ENCODE measurements at places on chromosomes 3 and 15.
A peak's percentile ranks its signal among the peaks of the same experiment; 100 is the strongest.

DNA sequence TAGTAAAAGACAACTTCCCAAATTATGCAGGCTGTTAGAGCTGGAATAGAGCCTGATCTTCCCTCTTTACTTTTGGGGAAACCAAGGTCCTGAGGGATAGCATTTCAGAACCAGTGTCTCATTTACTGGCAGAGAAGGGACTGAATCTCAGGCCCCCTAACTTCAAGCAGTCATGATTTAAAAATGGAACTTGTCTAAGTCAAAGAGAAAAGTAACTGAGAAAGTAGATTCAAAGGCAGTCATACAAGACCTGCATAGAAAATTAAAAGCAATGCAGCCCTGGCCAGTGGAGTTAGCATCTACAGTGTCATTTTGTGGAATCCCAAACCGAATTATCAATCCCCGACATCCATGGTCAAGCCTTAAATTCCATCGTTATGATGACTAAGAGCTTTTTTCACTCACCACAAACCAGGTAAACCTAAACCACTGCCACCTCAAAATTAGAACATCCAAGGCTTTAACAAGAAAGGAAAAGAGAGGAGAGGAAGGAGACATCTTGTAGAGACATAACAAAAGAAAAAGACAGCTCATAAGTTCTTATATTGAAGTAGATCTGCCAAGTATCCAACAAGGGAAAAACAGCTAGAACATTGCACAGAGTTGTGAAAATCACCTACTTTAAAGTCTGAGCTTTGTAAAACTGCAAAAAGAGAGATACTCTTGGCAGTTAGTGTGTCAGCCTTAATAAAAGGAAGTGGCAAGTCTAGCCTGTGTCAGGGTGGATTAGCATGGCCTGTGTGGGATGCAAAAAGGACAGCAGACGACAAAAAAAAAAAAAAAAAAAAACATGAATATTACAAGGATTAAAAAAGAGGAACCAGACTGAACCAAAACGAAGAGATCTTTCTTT, 54.1 kb upstream of the CCR2 start:
- no peak for DNase-seq

GRCh38 chr15:33975022-33975565, 6.8 kb downstream of the CHRM5 start:
- DNase-seq, result no peak

DNA sequence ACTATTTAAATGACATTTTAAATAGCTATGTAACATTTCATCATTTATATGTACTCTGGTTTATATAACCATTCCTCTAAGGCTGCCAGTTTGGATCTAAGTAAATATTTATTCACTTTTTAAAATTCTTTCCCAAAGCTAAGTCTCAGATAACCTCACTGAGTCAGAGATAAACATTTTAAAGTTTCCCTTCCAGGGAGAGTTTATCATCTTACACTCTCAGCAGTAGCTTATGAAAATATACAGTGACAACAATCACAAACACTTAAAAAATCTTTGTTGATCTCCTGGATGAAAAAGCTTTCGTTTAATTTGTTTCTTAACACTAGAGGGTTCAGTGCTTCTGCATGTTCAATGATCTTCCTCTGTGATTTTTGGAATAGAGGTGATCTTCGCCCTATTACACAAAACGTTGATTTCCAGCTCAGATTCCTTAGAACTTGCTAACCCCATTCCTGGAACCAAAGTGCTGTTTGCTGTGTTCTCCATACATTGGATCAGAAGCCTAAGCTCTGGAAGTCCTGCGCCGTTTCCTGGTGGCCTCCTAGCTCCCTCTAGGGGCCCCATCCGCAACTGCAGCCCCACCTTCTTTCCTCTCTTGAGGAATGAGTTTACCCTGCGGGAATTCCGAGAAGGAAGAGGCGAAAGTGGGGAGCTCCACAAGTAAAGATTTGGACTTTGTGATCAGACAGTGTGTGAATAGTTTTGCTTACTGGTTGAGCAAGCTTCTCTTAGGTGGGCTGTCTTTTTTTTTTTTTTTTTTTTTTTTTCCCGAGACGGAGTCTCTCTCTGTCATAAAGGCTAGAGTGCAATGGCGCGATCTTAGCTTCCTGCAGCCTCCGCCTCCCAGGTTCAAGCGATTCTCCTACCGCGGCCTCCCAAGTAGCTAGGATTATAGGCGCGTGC, 29.3 kb upstream of the SACM1L start:
- DNase-seq, result no peak

GRCh38 chr3:38722781-38723568, 73.5 kb upstream of the SCN5A start:
- no peak for DNase-seq

GRCh38 chr3:53079147-53079546, 33.3 kb upstream of the SFMBT1 start:
- no peak for DNase-seq

- DNase-seq, result peak; percentile 47
Observed at GRCh38 chr3:113560831-113561623, 28.7 kb downstream of the SIDT1 start.

GRCh38 chr3:83655083-83655482, 1303.7 kb upstream of the CADM2 start:
- DNase-seq, result no peak

DNA sequence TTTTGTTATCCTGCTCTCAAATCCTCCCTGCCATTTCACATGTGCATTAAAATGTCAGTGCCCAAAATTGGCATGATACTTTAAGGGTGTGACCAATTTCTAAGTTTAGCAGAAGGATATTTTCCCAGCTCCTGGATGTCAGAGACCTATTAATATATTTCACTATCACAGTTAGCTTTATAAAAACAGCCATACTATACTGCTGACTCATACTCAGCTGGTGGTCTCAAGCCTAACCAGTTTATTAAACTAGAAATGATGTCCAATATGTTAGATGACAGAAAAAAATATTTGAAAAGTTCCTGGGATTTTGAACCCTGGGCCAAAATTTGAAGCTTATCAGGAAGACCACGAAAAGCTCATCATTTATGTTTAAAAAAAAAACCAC, 60.9 kb upstream of the ZNF280D start:
- DNase-seq, result no peak

DNA sequence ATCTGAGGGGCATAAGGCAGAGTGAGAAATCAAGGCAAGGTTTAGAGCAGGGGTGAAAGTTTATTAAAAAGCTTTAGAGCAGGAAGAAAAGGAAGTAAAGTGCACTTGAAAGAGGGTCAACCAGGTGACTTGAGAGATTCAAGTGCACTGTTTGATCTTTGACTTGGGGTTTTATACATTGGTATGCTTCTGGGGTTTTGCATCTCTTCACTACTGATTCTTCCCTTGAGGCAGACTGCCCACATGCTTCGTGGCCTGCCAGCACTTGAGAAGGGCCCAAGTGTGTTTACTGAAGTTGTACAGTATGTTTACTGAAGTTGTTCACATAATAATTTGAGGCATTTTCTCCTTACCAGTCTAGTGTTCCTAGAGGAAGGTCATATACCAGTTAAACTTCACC, 367.0 kb upstream of the UBE2E2 start:
- DNase-seq, result no peak

DNA sequence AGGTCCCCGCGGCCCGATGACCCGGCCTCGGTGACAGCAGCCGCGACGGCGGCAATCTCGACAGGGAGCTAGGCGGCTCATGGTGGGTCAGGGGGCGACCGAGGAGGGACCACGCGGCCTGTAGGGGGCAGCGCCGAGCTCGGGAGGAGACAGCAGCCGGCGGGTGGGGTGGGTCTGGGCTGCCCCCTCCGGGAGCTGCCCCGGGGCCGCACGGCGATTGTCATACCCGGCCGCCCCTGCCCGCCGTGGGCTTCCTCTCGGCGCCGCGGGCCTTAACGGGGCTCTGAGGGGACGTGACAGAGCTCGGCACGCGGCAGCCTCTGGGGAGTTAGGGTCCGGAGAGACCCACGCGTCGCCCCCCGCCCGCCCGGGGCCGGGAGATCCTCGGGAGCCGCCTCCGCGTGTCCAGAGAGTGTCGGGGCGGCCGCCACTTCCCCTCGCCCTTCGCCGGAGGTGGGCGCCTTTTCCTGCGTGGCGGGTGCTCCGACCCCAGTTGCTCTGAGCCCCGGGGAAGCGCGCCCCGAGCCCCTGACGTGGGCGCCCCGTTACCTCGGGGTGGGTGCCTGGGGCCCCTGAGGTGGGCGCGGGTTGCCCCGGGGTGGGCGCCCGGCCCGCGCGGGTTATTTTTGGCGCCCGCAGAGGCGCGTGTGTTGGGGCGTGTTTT, 539 bp upstream of the PLCL2 start:
- DNase-seq, result no peak

- no peak for DNase-seq
Observed at GRCh38 chr3:59245859-59246501, 196.2 kb upstream of the CFAP20DC start.

DNA sequence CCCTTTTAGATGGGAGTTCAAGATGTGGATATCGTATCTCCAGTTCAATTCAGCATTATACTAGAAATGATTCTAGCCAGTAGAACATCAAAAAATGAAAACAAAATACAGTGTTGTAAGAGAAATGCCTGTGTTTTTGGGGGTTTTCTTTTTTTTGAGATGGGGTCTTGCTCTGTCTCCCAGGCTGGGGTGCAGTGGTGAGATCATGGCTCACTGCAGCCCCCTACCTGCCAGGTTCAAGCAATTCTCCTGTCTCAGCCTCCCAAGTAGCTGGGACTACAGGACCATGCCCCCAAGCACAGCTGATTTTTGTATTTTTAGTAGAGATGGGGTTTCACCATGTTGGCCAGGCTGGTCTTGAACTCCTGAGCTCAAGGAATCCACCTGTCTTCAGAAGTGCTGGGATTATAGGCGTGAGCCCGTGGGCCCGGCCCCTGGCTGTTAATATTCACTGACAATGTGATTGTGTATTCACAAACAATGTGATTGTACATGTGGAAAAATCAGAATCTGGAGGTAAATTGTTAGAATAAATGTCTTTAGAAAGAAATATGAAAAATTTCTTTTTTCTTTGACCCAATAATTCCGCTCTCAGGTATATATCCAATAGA, 59.0 kb downstream of the ARIH1 start:
- DNase-seq, result no peak

DNA sequence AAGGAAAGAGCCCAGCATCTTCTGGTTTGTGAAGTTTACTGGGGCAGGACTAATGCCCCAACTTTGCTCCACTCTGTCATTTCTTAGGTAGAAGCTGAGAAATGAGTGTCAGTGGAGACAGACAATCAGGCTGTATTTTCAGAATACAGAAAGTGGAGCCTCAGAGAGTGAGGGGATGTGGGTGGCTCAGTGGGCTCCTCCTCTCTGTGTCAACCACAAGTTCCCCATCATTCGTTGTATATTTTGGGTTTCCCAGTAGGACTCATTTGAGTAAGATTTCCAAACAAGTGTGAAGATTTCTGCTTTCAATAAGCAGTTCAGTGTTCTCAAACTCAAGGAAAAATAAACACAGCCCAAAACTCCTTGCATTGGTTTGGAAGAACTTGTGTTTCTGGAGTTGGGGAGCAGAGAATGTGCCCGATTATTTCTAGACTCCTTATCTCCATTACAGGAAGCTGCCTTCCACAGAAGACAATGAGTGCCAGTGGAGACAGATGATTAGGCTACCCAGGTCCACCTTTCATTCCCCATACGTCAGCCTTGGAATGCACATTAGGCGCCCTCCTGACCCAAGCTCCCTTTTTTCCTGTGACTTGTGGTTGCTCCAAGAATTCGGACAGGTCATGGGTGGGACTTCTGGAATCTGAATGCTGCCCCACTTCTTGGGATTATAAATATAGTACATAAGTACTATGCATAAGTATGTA, 792.1 kb upstream of the LMCD1 start:
- no peak for DNase-seq
